PC-9 (cell line): ENCODE measurements at places on chromosomes 5 and 9. TPM values are rescaled to one million over a fixed set of nuclear protein-coding genes. Genes with fewer than 3 reads are reported as not detected.

GRCh38 chr9:87603854-87604490 is 106.3 kb downstream of the DAPK1 start:
- DNase-seq = no peak

GRCh38 chr9:122099271-122099869 is 6.3 kb upstream of the TTLL11 start:
- DNase-seq = peak; percentile 47

GRCh38 chr9:99085949-99086948 is 18.7 kb upstream of the TGFBR1 start:
- DNase-seq = no peak

GRCh38 chr5:132497488-132497997 is 7.0 kb upstream of the IRF1 start:
- peak; percentile 82 for DNase-seq

GRCh38 chr5:71719063-71719964 is at the start of gene CARTPT:
CARTPT (plus strand) TSS chr5:71719275; CDS start chr5:71719294, 19 bp downstream.
- no peak for DNase-seq

- DNase-seq = no peak
These were observed 63.5 kb downstream of the GPR21 start for GRCh38 chr9:123096987-123097386.

DNA sequence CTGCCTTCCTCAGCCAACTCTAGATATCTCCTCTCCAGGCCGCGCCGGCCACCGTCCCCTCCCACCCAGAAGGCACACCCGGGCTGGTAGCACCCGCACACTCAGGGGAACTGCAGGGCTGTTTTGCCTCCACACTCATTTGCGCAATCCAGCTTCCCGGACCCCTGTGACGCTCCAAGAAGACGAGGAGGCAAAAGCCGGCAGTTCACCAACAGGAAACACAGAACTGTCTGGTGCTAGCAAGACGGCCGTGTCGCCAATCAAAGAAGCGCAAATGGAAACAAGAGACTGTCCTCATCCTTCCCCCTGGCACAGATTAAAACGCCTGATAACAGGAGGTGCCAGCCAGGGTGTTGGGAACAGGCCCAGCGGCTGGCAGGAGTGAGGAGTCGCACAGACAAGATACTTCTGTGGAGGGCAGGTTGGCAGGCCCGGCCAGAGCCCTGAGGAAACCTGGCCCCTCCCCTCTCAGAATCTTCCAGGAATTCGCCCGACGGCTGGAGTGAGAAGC is 7.8 kb downstream of the AGPAT2 start:
- DNase-seq = no peak

GRCh38 chr9:3692606-3693005 is 166.8 kb upstream of the RFX3 start:
- DNase-seq = no peak

Gene GADD45G
- 2.4 and 2.9 TPM in 2 replicates for total RNA-seq

Gene AQP3
- total RNA-seq = 9.9 and 15.3 TPM in 2 replicates
